Stimulated activated CD4-positive, alpha-beta T cell treated with anti-CD3 and anti-CD28 coated beads, Interleukin-4, amount 100 ng/mL, for 48 hours (primary cell): ENCODE measurements at places on chromosomes 3 and 15.
A peak's percentile ranks its signal among the peaks of the same experiment; 100 is the strongest.

DNA sequence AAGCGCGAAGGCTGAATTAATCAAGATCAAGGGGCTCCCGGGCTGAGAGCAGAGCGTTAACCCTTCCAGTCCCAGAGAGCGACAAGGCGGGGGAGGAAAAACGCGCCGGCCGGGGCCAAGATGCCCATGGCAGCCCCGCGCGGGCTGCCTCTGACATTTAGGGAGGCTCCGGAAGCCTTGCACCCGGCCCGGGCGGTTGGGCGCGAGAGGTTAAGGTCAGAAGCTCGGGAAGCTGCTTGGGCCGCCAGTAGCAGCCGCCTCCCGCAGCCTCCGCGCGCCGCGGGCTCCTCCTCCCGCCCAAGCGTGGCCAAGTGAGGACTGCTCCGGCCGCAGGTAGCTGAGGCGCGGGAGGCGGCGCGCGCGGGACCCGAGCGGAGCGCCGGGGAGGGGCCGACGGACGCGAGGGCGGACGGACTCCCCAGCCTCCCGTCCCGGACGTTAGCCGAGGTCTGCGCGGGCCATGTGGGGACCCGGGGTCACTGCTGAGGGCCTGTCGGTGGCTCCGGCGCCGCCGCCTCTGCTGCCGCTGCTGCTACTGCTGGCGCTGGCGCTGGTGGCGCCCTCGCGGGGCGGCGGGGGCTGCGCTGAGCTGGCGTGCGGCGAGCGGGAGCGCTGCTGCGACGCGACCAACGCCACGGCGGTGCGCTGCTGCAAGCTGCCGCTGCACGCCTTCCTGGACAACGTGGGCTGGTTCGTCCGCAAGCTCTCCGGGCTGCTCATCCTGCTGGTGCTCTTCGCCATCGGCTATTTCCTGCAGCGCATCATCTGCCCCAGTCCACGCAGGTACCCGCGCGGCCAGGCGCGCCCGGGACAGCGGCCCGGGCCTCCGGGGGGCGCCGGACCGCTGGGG is at the start of gene C3orf80:
Gene C3orf80, plus strand, starts transcription at position 247 of the 850 bp plus-strand sequence. Its CDS starts 214 bp downstream, at position 461.
- DNase-seq, result peak; percentile 30

DNA sequence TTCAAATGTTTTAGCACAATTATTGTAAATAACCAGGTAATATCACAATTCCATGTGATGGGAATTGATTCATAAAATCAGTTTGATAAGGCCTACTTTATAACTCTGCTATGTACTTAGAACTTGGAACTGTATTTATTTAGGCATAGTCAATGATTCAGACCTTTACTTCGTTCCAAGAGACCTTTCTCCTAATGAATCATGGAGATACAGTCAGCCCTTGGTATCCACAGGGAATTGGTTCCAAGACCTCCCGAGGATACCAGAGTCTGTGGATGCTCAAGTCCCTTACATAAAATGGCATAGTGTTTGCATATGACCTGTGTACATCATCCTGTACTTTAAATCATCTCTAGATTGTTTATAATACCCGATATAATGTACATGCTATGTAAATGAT is 60.8 kb upstream of the UMPS start:
- no peak for DNase-seq

- no peak for DNase-seq
Measured at GRCh38 chr15:57533448-57533799, 58.3 kb upstream of the MYZAP start.

DNA sequence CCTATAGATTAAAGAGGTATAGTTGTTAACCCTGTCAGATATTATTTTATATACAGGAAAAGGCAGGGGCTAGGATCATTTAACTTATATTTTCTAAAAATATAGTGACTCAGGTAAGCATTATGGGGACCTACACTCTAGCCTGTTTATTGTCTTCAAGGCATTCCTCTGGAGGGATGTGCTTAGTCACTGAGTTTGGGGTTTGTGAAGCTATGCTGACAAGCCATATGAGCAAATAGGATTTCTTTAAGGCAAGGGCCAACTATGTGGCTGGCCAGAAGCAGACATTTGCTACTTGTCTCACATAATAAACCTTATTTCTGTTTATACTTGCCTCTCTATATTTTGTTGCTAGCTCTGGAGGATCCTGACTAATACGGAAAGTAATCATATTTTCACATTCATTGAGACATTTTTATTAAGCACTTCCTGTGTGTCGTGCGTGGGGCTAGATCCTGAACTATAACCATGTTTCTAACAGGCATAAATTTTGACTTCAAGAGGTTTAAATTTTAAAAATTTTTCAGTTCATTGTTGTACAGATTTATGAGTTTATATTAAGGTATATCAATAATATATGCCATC is 153.4 kb downstream of the OTOL1 start:
- DNase-seq, result no peak

- no peak for DNase-seq
Measured at GRCh38 chr15:67132276-67132675, 66.9 kb downstream of the SMAD3 start.

DNA sequence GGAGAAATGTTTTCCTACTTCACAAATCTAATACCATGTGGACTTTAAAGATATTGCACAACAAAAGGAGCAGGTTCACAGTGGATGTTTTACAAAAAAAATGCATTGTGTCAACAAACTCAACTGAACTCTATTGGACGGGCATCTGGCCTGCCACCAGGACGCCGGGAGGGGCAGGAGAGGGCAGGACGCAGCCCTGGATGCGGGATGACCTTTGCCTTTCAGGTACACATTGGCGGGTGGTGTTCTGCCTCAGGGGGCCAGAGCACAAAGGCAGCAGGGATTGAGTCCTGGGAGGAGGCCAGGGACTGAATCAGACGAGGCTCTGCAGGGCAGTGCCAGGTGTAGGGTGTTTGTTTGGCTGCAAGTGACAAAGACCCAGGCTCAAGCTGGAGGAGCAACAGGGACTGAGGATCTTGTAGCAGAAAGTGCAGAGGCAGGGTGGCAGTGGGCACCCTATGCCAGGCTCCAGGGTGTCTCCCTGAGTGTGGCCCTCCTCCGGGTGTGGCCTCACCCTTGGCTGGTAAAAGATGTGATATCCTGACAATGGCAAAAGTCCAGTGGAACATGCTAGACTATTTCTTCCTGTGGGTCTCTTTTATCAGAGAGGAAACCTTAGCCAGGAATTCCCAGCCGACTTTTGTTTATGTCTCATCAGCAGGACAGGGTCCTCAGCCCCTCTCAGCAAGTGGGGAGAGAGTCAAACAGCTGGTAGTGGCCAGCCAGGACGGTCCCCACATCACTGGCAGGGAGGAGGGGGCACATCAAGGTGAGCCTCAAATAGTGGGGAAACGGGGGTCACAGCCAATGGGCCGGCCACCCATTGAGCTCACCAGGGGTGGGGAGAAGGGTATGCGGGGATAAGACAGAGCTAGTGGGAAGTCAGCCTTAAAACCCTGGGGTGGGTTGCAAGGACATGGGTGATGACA is 29.7 kb upstream of the KLF13 start:
- DNase-seq, result no peak

DNA sequence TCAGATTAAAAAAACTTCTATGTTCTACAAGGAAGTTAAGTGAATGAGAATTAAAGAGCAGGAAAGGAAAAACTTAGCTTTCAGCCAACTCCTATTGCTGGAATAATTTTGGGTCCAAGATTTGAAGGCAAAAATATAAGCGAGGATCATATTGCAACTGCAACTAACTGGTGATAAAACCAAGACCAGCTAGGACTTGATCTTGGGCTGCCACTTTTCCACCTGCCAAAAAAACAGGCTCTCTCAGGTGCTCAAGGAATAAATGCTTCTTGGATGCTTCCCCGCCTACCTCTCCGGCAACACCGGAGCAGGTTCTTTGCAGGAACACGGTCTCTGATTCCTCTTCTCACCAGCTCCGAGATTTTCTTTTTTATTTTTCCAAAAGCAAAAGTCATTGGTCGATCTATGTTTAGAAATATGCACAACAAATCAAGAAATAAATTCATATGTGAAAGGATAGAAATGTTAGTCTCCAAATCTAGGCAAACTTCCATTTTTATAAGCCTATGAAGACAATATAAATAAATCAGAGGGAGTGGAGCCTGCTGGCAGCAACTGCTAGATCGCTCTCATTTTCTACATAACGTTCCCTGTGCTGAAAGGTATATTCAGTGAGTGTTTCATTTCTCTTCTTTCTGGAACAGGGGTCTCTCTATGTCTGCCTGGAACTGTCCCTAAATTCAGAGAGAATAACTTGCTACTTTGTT is 241.9 kb downstream of the NTRK3 start:
- no peak for DNase-seq

DNA sequence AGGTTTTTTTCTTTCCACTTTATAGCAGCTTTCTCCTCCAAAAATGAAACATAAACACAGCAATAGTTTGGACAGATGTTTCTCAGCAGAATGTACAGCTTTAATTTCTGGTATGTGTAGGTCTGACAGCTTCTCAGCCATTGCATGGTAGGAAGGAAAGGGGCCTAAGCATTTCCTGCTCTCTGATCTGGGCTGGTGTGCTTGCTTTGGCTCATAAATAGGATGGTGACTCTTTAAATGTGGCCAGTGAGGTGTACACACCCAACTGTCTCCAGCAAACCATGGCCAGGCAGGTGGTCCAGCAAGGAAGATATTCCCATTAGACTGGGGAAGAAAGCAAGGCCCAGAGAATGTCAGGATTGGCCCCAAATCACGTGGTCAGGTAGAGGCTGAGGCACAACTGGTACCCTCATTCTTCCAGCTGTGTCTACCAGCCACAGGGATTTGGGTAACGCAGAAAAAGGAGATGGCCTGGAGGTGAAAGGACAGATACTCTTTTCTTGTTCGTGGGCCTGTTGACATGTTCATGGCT is 52.1 kb downstream of the ITGA11 start:
- no peak for DNase-seq
